ENCODE measurements at places on chromosomes 3 and 15. TPM values are rescaled to one million over a fixed set of nuclear protein-coding genes. Genes with fewer than 3 reads are reported as not detected.

DNASE1L3 gene
- not detected for total RNA-seq

MNS1 gene
- 2.4 TPM for total RNA-seq

SLC25A26 gene
- 17.8 TPM for total RNA-seq

LYZL4 gene
- not detected for total RNA-seq

UCN2 gene
- 8.3 TPM for total RNA-seq

SORD gene
- total RNA-seq = 35.3 TPM

Measured in A549 treated with dexamethasone at 1 μM for 4 hours (cell line).